Forelimb muscle (tissue), 1 donor: ENCODE measurements at places on chromosomes 12 and 14. TPM values are rescaled to one million over a fixed set of nuclear protein-coding genes. Genes with fewer than 3 reads are reported as not detected.

Gene SALL2
- 10.5 TPM for polyA plus RNA-seq

- DNase-seq = no peak
Observed at GRCh38 chr12:4153343-4153892, 120.1 kb upstream of the CCND2 start.

- no peak for DNase-seq
Observed at GRCh38 chr12:114864837-114865551, 181.0 kb upstream of the TBX3 start.

- DNase-seq = no peak
Observed at GRCh38 chr14:101737414-101738339, 23.8 kb upstream of the PPP2R5C start.

- no peak for DNase-seq
Observed at GRCh38 chr14:77378701-77379100, 1.5 kb downstream of the SAMD15 start.

Gene ACSS3
- 7.0 TPM for polyA plus RNA-seq

DNA sequence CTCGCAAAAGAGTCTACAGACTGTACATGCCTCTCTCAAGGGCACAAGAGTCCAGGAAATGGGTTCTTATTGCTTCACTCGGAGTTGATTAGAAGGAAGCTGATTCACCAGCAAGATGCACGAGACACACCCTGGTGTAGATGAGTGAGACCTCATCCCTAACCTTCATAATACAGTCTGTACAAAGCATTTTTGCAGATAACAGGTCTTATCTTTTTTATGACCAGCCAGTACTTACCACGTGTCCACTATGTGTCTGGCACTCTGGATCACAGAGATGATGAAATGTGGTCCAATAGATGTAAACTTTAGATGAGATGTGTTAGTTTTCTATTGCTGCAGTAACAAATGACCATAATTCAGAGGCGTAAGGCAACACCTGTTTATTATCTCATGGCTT, 53.4 kb upstream of the PWP1 start:
- DNase-seq = no peak

DNA sequence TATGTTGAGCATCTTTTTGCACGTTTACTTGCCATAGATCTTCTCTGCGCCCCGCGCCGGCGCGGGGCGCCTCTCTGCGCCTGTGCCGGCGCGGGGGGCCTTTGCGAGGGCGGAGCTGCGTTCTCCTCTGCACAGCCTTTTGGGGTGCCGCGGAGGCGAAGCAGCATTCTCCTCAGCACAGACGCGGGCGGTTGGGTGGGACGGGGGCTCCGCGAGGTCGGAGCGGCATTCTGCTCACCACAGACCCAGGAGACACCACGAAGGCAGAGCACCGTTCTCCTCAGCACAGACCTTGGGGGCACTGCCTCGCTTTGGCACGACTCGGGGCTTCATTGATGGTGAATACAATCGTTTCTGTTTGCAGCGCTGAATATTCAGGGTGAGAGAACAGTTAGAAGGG, 28.5 kb upstream of the ANHX start:
- DNase-seq = no peak

Gene KLRG1
- polyA plus RNA-seq = 3.9 TPM

- DNase-seq = no peak
Observed at GRCh38 chr14:70731447-70732239, 77.7 kb downstream of the MAP3K9 start.

Gene TBC1D30
- polyA plus RNA-seq = 1.4 TPM

DNA sequence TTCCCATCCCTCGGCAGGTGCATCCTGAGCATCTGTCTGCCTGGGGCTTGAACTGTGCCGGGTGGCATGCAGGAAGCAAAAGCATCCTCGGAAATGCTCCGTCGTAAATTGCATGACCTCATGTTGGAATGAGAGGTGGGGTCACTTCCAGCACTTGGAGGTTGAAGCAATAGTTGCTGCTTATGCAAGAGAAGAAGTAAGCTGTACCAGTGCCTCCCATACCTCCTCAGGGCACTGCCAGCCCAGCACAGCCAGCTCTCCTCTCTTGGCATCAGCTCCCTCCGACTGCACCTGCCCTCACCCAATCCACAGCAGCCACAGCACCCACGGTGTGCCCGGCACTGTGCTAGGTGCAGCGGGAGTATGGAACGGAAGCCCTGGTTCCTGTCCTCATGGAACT, 11.5 kb downstream of the TEAD4 start:
- no peak for DNase-seq

- DNase-seq = no peak
Observed at GRCh38 chr12:126914170-126914793, 1352.7 kb upstream of the TMEM132C start.

Gene RND1
- 0.38 TPM for polyA plus RNA-seq

Gene KCNC2
- 0.38 TPM for polyA plus RNA-seq

Gene GARIN6
- not detected for polyA plus RNA-seq

DNA sequence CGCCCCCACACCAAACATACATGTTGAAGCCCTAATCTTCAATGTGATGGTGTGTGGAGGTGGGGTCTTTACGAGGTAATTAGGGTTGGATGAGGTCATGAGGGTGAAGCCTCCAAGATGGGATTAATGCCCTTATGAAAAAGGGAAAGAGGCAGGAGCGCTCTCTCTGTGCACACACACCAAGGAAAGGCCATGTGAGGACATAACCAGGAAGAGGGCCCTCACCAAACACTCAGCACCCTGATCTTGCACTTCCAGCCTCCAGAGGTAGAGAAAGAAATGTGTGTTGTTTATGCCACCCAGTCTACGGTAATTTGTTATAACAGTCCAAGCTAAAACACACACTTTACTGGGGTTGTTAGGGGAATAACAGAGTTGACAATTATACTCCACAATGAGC, 14.6 kb upstream of the PITPNM2 start:
- DNase-seq = no peak

DNA sequence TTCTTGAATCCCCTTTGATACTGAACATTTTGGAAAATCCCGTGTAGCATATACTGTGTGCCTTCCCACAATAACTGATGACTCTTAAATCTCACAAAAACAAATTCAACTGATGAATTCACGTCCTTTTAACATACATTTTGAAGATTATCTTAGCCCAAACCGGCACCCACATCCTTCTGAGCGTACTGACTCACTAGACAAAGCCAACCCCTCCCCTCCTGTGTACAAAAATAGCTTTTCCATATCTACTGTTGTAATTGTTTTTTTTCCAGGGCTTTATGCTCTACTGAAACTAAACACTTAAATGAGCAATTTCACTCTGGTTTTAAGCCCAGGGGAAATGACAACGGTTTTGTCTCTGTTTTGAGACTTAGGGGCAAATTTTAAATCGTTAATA, 109.4 kb upstream of the ATF7IP start:
- DNase-seq = no peak

GRCh38 chr12:30514666-30515065, 181.0 kb downstream of the IPO8 start:
- DNase-seq = no peak

GRCh38 chr14:61280526-61281185, 482 bp downstream of the TMEM30B start:
- no peak for DNase-seq

Gene TCL1A
- 0.73 TPM for polyA plus RNA-seq

DNA sequence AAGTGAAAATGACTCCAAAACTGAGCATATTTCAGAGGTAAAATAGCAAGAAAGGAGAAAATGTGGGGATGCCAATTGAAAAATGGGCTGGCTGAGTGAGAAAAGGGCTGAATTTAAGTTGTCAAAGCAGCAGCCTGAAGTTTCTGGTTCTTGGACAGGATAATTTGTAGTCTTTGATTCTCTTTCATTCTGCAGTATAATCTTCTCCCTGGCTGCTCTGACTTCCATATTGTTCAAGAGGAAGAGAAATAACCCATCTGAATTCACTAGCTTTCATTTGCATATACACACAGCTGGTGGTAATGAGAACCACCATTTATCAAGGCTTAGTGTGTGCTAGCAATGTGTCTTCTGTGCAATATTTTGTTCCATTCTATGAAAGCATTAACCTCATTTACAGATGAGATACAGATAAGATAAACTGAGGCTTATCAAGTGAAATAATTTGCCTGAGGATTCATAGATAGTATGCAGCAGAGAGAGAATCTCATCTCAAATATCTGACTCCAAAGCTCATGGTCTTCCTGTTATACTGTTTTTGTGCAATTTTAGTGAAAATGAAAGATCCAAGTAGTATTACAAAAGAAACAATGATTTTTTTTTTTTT, 184.2 kb downstream of the TMTC2 start:
- no peak for DNase-seq

DNA sequence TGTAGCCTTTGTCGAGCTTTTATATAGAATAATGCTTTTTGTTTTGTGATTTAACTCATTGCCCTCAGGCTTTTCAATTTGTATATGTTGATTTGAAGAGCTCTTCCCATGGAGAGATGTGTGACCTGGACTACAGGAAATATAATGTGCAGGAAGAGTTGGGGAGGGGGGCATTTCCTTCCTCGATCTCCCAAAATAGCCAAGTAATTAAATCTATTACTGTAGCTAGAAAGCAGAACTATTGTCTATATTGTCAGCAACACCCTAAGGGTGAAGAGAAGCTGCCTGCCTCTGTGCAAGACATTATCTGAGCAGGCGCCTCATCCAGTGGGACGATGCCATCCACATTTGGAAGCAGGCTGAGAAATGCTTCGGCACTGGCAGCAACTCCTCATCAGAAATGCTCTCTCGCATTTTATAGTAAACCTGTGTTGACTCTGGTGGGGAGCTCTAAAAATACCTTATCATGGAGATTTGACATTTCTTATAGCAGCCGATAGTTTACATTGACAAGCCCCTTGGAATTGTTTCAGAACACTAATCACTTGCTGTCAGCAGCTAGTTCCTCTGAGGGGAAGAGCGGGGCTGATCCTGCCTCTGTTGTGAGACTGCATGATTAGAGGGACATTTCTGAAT, 392.5 kb upstream of the RGS6 start:
- DNase-seq = no peak

- no peak for DNase-seq
Observed at GRCh38 chr12:18430425-18431048, 169.2 kb downstream of the PIK3C2G start.

DNA sequence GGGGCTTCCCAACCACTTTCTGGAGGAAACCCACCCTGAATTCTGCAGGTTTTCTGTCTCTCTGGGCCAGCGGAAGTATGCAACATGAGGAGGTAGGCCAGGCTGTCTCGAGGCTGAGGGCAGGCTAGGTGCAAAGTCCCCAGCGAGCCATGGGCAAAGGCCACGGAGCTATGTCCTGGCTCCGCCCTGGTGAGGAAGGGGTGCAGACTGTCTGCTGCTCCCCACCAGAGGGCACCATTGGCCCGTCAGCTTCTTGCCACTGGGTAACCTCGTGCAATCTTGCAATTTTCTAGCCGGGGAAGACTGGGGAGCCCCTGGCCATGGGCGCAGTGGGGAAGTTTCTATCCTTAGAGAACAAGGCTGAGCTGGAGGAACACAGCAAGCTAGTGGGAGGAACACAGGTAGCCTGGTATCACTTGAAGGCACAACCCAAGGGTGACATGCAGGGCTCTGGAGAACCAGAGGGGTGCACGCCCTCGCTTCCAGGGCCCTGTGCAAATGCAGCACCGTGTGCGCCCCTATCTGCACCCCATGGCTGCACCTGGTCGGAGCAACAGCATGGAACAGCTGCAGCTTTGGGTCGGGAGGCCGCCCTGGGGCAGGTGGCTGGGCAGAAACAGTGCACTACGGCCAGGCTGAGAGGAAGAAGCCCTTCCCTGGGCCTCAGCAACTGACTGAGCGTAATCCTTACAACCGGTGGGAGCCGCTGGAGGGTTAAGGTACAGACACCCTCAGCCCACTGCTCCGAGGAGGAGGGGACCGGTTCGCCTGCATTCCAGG, 27.6 kb upstream of the RPLP0 start:
- no peak for DNase-seq

GRCh38 chr12:92025462-92026207, 120.0 kb downstream of the BTG1 start:
- DNase-seq = no peak

- no peak for DNase-seq
Observed at GRCh38 chr12:60666895-60667294, 1071.1 kb downstream of the SLC16A7 start.
